ENCODE measurements at places on chromosomes 16 and 17.

DNA sequence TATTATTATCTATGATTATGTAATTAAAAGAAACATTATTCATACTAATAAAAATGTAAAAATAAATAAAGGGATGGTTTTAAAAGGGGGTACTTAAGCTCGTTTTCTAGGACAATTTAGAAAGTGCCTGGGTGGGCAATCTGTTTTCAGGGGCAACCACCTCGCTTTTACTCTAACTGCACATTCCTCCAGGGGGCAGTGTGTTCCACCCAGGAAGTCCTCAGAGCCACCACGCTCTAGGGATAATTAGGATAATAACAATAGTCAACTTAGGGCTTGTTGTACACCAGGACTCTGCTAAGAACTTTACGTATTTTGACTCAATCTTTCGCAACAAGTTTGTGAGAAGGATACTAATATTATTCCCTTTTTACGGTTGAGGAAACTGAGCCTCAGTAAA is 396.7 kb upstream of the MAF start:
- DNase-seq = peak; percentile 15

- DNase-seq = no peak
These were observed 58.3 kb downstream of the ABCC1 start for GRCh38 chr16:16007743-16008111.

DNA sequence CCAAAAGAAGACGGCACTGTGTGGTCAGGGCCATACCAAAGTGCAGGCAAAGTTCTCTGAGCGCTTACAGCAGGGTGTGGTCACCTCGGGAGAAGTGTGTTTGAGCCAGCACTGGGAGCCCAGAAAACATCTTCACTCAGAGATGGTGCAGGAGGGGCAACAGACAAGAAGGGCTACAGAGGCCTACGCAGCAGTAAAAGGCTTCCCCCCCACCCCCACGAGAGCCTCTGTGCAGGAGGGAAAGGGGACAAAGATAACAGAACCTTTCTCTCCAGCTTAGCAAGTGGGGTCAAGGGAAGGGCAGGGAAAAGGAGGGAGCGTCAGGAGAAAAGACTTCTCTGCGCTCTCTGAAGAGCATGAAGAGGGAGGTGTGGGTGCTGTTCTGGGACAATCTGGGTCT is 2.8 kb downstream of the VAT1 start:
- peak; percentile 54 for DNase-seq

DNA sequence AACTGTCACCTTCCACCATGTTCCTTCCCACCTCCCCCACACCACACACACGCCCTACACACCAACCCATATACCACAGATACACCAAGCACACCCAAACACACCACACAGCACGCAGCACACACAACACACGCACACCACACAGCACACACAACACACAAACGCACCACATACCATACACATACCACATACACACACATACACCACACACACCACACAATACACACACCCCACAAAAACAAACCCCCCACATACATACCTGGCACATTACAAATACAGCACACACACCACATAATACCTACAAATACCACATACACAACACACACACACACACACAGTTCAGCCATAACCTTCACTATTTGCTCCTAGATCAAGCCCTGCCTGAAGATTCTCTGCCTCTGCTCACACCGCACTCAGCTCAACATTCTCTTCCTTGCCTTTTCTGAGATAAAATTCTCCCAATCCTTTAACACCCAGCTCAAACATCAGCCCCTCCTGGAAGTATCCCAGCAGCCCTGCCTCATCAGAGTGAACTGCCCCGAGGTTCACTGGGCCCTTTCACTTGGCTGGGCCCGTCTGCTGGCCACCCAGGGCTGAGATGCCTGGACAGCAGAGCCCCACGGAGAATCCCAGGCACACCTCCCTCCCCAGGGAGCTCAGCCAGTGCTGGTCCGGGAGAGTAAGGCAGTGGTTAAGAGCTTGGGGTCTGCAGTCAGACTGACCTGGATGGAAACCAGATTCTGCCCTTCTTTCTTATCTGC is 31.9 kb upstream of the CPNE2 start:
- DNase-seq = no peak

DNA sequence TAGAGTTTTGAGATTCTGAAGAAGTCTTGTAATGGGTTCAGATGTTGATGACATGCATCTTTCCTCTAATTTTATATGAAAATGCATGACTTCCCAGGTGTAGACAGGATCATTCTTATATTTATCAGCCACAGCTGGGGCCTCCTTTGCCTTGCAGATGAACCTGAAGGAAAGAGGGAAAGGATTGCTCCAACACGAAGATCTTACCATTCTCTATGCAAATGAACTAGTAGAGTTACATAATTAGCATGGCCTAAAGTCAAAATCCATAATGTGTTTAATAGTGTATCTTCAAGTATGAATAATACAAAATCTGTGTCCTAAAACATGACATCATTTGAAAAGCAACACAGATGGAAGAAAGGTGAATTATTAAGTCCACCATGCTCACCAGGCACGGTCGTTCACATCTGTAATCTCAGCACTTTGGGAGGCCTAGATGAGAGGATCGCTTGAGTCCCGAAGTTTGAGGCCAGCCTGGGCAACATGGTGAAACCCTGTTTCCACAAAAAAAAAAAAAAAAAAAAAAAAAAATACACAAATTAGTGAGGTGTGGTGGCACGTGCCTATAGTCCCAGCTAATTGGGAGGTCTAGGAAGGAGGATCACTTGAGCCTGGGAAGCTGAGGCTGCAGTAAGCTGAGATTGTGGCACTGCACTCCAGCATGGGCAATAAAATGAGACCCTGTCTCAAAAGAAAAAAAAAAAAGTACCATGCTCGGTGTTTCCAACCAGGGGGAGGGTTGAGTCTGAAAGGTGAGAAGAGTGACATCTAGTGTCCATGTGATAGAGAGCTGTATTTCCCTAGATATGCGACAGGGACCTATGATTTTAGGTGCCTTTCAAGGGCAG is 6.3 kb downstream of the VWA3A start:
- peak; percentile 64 for DNase-seq

DNA sequence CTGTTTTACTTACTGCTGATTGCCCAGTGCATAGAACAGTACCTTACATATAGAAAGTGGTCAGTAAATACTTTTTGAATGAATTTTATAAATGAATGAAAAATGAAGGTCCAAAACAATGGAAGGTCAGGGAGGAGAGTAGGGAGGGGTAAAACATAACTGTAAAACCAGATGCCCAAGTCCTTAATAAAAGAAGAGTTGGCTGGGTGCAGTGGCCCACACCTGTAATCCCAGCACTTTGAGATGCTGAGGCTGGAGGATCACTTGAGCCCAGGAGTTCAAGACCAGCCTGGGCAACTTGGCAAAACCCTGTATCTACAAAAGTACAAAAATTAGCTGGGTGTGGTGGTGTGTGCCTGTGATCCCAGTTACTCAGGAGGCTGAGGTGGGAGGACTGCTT is 108.2 kb downstream of the BRIP1 start:
- DNase-seq = no peak

GRCh38 chr17:19313746-19314651 is 48.5 kb downstream of the B9D1 start:
- DNase-seq = no peak

- no peak for DNase-seq
These were observed 44.8 kb upstream of the MED13 start for GRCh38 chr17:62109924-62110323.

GRCh38 chr16:28951410-28951943 is 740 bp downstream of the NFATC2IP start:
- DNase-seq = no peak

DNA sequence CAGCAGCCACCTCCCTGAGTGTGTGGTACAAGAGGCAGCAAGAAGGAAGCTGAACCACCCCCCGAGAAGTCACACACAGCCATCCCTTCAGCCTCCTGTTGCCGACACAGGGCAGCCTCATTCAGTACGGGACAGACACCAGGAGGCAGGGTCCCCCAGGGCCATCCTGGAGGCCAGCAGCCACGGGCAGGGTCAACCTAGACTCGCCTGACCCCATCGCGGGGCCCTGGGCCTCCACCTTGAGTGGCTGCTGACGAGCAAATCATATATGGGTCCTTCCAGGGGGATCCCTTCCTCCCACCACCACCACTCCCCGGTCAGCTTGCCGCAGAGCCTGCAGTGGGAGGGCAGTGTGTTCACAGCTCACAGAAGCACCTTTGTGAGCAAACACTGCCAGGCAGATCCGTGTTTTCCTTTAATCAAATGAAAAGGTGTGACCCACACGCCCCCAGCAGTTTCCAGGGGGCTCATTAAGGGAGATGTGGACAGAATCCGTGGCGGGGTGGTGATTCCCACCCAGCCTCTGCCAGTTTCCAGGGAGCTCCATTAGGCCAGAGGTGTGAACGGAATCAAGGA is 5.6 kb upstream of the ACSF3 start:
- no peak for DNase-seq

- DNase-seq = no peak
These were observed 1.5 kb downstream of the ASB16 start for GRCh38 chr17:44171931-44172455.

DNA sequence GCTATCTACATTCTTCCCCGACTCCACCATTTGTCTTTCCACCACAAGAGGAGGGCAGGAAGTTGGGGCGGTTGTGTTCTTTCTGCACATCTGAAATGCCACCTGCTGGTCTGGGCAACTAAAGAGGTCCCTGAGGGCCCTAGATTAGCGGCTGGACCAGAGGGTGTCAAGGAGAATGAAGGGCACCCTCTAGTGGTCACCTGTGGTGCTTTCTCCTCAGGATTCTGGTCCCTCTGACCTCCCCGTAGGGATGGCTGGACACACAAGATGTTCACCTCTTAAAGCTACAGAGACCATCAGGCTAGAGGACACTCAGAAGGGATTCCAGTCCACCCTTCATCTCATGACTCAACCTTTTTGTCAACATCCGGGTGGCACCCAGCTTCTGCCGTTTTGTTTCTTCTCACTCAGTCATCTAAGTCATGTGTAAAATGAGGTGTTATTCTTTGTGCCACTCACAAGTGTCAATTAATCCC is 2.9 kb upstream of the SCIMP start:
- peak; percentile 46 for DNase-seq

- DNase-seq = no peak
These were observed 14.3 kb downstream of the NME2 start for GRCh38 chr17:51180486-51180885.

- peak; percentile 62 for DNase-seq
These were observed 18.6 kb downstream of the FLOT2 start for GRCh38 chr17:28878981-28879380.

- DNase-seq = no peak
These were observed 1.1 kb downstream of the PRSS22 start for GRCh38 chr16:2856686-2857450.

DNA sequence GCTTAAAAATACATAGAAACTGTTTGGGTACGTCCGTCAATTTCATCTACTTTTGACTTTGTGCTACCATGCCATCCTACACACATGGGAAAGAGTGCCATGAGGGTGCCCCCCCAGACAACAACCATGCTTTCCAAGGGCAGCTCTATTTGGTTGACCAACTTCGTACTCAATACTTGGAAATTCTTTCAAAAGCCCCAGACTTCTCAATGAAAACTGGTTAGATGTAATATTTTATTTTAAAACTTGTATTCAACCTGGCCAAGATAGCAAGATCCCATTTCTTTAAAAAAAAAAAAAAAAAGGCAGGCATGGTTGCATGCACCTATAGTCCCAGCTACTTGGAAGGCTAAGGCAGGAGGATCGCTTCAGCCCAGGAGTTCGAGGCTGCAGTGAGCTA is 98.4 kb downstream of the PARN start:
- no peak for DNase-seq

GRCh38 chr17:50372222-50372757 is 694 bp downstream of the MRPL27 start:
- DNase-seq = no peak

DNA sequence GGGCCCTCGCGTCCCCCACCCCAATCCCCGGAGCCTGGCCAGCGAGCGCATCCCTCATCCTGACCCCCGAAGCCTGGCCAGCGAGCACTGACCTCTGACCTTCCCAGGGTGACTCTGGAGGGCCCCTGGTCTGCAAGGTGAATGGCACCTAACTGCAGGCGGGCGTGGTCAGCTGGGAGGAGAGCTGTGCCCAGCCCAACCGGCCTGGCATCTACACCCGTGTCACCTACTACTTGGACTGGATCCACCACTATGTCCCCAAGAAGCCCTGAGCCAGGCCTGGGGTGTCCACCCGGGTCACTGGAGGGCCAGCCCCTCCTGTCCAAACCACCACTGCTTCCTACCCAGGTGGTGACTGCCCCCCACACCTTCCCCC is 2.3 kb downstream of the TPSD1 start:
- no peak for DNase-seq

DNA sequence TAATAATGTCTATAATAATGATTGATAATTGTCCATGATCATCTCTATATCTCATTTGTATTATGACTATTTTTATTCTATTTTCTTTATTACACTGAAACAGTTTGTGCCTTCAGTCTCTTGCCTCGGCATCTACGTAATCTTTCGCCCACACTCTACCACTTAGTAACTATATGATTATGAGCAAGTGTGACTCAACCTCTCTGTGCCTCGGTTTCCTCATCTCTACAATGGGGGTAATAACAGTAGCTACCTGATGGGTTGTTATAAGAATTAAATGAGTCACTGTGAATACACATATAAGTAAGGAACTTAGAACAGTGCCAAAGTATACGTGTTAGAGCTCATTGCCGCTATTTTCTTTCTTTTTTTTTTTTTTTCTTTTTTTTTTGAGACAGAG is 3.7 kb upstream of the SLC16A11 start:
- no peak for DNase-seq

GRCh38 chr17:79832218-79833109 is 6.8 kb downstream of the CBX4 start:
- peak; percentile 67 for DNase-seq

- peak; percentile 42 for DNase-seq
These were observed 23.5 kb downstream of the TBX4 start for GRCh38 chr17:61475726-61476125.

- DNase-seq = no peak
These were observed 29.0 kb upstream of the DOC2B start for GRCh38 chr17:210402-210801.

- DNase-seq = no peak
These were observed 1.7 kb upstream of the PLK1 start for GRCh38 chr16:23676924-23677480.

GRCh38 chr16:52912565-52913173 is 140.0 kb downstream of the CHD9NB start:
- peak; percentile 31 for DNase-seq

DNA sequence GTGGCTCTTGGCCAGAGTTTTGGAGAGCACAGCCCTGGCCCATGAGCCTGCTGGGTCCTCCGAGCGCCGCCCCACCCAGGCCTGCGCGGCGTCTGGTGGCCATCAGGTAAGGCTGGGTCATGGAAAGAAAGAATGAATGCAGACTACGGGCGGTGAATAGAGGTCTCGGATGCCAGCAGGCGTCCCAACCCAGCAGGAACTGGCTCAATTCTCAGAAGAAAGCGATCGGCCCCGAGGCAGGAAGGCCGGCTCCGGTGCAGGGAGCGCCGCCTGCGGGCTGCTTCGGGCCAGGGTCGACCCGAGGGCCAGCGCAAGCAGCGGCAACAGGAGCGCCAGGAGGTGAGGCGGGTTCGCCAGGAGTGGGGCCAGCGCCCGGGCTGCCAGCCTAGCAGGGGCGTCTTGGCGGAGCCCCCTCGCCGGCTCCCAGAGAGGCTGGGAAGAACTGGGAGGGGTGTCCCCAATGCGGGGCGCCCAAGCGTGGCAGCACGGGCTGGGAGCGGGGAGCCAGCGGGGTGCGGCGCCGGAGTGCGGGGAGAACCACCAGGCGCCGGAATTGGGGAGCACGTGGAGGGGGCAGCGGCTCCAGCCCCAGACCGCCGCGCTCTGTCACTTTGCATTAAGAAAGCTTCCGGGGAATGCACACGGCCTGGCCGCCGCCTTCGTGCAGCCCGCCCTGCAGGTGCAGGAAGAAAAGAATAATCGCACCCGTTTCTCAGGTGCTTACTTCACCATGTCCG is 7.1 kb upstream of the TMC5 start:
- no peak for DNase-seq

- peak; percentile 87 for DNase-seq
These were observed 32.2 kb downstream of the TEX2 start for GRCh38 chr17:64230791-64231408.

Data from mesenchymal stem cell (in vitro differentiated cells and primary cell).